ENCODE measurements at places on chromosomes 6 and 20. TPM values are rescaled to one million over a fixed set of nuclear protein-coding genes. Genes with fewer than 3 reads are reported as not detected.

DNA sequence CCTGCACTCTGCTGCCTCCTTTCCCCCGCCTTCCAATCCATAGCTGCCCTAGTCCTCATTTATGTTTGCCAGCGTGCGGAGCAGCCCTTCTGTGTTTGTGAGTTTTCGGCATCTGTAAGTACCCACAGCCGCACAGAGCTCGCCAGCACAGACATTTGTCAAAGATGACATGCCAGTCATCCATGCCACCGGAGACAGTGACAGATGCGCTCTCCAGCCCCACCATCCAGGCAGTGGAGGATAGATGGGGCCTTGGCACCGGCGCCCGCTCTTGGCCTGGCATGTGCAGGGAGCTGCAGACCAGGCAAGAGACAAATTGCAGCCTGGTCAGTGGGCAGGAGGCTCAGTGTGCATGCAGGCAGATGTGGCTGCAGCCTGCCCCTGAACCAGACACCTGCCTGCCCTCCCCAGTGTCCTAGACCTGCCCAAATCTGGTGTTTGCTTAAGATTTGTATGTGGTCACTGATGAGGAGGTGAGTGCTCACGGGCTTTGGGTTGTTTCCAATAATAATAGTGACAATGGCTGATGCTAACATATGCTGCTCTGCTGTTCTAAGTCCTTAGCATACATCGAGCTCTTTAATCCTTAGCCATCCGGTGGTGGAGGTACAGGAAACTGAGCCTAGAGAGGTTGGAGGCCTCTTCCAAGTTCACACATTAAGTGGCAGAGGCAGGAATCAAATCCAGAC, 78.1 kb downstream of the UNC5CL start:
- DNase-seq: peak; percentile 20

DNA sequence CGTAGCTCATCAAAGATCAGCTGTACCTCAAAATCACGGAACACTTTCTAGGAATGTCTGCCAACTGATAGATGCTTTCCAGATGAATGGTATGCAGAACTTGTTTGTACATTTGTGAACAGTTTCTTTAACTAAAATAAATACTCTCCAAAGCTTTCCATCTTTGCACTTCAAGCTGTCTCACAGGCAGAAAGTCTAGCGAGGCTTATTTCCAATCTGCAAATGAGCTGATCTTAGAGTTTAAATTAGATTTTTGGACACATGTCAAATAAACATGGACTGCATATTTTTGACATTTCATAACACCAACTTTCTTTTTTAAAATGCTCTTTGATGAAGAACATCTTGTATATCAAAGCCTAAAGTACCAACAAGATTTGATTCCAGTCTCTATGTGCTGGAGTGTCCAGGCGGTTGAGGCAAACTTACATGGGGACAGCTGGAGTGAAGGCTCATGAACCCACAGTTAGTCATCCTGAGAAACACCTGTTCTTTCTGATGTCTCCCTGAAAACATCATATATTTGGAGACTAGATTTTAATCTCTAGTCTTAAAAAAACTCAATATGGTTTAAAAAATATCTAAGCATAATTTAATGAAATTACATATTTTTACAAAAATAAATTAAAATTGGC, 268.6 kb upstream of the AGPAT4 start:
- DNase-seq: no peak

DNA sequence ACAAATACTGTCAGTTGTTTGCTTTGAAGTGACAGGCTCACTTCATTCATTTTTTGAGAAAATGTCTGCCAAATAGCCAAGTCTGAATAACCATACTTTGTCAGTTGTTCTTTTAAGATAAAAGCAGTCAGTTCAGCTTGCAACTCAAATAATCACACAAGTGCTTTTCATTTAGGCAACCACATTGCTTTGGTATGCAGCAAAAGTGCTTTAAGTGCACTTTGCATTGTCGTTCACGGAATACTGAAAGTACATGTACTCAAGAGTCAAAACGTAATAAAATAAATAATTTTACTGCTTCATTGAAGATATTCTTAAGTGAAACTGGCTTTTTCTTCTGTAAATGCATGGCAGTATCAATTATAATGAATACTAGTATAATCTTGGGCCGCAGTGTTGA, 107.2 kb downstream of the MMS22L start:
- DNase-seq: no peak

- DNase-seq: no peak
These were observed 16.2 kb upstream of the BCAS1 start for GRCh38 chr20:54086507-54087039.

BMP7 gene
- total RNA-seq: not detected

- no peak for DNase-seq
These were observed 76.4 kb downstream of the ZNF133 start for GRCh38 chr20:18364768-18365167.

NRN1 gene
- total RNA-seq: 0.45 TPM

FAM120B gene
- 12.0 TPM for total RNA-seq

DNA sequence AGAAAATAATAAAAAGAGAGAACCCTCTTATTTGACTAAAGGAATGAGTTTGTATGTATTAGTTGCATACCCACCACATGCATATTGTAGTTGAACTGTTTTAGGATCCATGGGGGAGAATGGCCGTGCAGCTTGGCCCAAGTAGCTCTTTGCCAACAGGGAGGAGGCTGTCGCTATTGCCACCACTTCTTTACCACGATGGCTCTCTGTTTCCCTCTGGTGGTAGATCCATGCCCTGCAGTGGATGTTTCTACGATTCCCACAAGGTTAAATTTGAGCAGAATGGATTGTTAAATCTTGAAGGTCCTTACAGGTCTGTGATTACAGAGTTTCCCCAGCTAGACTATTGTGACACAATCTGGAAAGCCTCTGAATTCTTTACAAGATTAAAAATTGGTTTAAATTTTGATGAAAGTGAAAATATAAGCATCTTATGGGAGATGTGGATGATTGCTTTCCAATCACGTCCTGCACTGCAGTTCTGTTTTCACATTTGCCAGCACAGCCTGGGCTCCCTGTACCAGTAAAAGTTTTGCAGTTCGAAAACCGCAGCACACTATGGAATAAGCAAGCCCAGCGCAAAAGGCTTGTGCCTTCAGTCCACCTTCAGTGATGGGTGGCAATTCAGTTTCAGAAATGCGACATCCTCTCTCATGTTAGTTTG, 34.4 kb upstream of the FNDC1 start:
- DNase-seq: peak; percentile 52

GRCh38 chr6:150320442-150320841, 48.4 kb upstream of the IYD start:
- no peak for DNase-seq

GRCh38 chr6:55293116-55293515, 34.2 kb upstream of the GFRAL start:
- peak; percentile 4 for DNase-seq

DNA sequence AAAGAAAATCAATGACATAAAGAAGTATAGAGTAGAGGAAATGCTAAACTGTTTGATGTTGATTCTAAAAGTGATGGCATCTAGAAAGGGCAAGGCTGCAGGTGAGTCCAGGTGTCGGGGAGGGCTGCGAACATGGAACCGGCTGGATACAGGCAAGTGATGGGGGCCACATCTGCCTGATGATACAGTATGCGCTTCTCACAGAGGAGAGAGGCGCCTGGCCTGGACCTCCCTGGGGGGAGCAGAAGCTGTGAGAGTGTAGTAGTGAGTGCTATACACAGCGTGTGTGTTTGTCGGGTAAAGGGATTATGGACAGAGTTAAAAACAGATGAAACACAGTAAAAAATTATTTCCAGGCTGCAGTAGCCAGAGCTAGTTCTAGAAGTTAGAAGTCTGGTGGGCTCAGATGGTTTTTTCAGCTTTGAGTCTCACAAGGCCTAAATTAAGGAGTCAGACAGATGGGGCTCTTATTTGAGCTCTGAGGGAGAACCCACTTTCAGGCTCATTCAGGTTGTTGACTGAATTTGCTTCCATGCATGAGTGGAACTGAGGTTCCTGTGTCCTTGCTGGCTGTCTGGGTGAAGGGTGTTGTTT, 195.8 kb upstream of the ARG1 start:
- no peak for DNase-seq

GRCh38 chr6:131949909-131950766, 1.0 kb downstream of the CCN2 start:
- DNase-seq: peak; percentile 82
